Spinal cord (tissue), 10 donors: ENCODE measurements at places on chromosomes 1 and 21. TPM values are rescaled to one million over a fixed set of nuclear protein-coding genes. Genes with fewer than 3 reads are reported as not detected.
A peak's percentile ranks its signal among the peaks of the same experiment; 100 is the strongest.

SLC50A1 gene
- 12.1 TPM for total RNA-seq

DNM3 gene
- 93.9 TPM for total RNA-seq

LCE1F gene
- total RNA-seq, result not detected

DNA sequence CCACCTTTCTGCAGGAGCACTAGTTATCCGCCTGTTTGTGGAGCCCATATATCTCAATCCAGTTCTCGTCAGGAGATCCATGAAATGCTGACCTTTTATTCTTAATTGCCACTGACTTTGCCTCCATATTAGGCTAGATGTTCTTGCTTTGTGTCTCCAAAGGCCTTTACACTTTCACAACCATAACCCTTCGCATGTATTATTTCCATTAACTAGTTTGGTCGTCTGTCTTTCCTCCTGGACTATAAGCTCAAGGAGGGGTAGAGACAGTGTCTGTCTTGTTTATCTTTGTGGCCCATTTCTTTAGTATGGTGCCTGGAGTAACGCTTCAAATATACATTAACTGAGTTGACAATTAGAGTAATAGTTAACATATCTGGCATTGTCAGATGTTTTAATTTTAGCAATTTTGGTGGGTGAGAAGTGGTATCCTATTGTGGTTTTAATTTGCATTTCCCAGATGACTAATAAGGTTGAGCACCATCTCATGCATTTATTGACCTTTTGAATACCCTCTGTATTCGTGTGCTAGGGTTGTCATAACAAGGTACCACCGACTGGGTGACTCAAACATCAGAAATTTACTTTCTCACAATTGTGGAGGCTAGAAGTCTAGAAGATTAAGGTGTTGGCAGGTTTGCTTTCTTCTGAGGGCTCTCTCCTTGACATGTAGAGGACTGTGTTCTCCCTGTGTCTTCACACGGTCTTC lies 21.7 kb upstream of the IL12RB2 start:
- DNase-seq, result no peak

ATAD3C gene
- total RNA-seq, result 0.72 TPM

DNA sequence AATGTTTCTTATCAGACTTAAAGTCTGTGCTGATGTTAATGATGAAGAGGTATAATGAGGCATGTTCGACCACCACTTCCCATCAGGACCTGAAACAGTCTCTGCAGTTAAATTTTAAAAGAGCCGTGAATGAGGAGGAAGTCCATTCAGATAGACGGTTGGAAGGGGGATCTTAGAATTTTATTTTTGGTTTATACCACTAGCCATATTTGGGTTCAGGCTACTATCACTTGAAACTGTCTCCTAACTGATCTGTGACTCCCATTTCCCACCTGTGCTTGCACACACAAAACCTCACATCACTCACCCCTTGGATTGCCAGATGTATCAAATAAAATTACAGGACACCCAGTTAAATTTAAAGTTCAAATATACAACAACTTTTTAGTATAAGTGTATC lies 9.9 kb upstream of the ANKRD13C start:
- no peak for DNase-seq

- DNase-seq, result no peak
These were observed 19.4 kb downstream of the JUN start for GRCh38 chr1:58764294-58764978.

CACNA1S gene
- total RNA-seq, result 0.20 TPM

- DNase-seq, result peak; percentile 78
These were observed 173.6 kb upstream of the SGIP1 start for GRCh38 chr1:66360285-66360724.

DNA sequence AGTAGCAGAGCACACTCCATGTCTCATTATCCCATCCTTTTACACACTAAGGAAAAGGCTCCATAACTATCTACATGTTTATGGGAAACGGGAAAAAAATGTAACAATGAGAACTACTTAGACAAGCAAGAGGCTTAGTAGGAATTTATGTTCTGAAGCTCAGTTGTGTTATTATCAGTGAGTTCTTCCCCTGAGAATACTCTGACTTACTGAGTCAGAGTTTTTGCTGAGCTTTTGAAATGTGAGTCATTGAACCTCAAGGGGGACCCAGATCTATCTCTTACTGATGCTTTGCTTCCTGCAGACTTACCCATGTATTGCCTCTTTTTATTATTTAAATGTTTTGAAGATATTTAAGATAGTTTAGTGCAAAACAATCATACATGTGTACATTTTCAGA lies 20.1 kb downstream of the CFHR5 start:
- no peak for DNase-seq

DNA sequence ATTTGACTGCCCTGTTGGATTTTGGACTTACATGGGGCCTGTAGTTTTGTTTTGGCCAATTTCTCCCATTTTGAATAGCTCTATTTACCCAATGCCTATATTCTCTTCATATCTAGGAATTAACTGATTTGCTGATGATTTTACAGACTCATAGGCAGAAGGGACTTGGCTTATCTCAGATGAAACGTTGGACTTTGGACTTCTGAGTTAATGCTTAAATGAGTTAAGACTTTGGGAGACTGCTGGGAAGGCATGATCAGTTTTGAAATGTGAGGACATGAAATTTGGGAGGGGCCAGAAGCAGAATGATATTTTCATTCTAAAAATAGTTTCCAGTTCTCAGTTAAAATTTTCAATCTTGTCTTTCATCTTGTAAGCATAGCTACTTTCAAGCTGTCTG lies 222.3 kb downstream of the COP1 start:
- no peak for DNase-seq

SCNM1 gene
- total RNA-seq, result 59.3 TPM

DNA sequence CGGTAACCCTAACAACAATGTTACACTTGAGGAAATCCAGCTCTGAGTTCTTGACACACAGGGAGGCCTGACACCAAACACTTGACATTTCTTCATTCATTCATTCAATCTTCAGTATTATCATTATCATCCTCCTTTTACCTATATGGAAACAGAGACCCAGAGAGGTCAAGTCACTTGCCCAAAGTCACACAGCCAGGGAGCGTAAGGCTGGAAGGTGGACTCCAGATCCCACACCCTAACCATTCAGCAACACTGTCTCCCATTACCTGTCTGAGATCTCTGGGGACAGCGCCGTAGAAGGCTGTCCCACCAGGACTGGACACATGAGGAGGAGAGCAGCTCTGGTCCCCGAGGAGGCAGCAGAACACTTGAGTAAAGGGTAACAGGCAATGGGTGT lies 101.4 kb downstream of the SYF2 start:
- no peak for DNase-seq

DNA sequence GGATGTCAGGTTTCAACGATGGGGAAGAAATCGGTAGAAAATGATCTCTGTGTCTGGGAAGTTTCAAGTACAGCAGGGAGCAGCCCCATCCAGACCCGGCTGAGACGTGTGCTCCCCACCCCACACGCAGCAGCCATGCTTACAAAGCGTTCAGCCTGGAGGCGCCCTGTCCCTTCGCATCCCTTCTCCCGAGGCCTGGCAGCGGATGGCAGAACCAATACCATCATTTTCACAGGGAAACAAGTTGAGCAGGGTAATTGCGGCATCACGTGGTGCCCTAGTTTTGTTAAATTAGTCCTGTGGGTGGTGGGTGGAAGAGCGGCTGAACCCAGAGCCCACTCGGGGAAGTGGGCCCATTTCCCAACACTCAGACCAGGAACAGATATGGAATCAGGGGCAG lies 23.9 kb downstream of the KCNAB2 start:
- DNase-seq, result no peak

DNA sequence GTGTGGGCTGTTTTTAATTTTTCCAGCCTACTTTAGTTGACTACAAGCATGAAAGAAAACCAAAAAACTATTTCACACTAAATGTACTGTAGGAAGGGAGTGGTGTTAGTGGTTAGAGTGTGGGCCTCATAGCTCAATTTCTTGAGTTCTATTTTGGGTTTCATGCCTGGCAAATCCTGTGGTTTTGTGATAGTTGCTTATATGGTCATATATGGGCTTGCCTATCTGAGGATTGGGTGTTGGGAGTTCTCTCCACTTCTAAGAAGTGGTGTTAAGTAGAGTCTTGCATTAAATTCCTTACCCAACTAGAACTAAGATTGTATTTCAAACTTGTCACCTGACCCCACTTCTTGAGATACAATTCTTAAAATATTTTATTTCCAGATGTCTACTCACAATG lies 37.8 kb upstream of the COL11A1 start:
- DNase-seq, result no peak

DNA sequence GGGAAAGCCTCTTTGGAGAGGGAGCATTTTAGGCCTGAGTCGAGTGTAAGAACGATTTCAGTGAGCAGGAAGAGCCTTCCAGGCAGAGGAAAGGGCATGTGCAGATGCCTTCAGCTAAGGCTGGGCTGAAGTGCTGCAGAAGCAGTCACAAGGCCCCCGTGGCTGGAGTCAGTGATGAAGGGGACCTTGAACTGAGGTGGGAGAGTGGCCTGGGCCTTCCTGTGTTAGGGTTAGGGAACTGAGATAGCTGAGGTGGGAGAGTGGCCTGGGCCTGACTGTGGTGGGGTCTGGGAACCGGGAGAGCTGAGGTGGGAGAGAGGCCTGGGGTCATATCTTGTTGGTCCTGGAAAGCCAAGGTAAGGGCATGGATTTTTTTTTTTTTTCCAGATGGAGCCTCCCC lies 50.9 kb upstream of the ETV3 start:
- no peak for DNase-seq

AKR7A3 gene
- 2.0 TPM for total RNA-seq

- DNase-seq, result no peak
These were observed 13.2 kb downstream of the ODF2L start for GRCh38 chr1:86382878-86383277.

DNA sequence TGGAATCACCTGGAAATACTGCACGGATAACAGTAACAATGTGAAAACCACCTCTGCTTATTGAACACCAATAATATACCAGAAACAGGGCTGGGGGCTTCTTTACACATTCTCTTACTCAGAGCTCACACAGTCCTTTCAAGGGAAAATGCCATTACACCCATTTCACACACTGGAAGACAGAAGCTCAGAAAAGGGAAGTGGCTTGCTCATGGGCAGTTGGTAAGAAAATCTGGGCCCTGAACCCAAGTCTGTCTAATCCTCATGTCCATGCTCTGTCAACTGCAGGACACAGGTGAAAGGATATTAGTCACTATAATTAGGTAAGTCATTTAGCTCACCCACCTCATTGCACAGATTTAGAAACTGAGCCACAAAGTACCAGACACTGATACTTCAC lies 18.6 kb downstream of the C8A start:
- DNase-seq, result no peak

KRTAP19-1 gene
- total RNA-seq, result not detected

CHI3L2 gene
- 0.94 TPM for total RNA-seq

GRCh38 chr1:174023440-174023839 lies 1.3 kb upstream of the RC3H1 start:
- peak; percentile 75 for DNase-seq

GRCh38 chr1:175163702-175164101 lies 28.9 kb downstream of the KIAA0040 start:
- no peak for DNase-seq

DNA sequence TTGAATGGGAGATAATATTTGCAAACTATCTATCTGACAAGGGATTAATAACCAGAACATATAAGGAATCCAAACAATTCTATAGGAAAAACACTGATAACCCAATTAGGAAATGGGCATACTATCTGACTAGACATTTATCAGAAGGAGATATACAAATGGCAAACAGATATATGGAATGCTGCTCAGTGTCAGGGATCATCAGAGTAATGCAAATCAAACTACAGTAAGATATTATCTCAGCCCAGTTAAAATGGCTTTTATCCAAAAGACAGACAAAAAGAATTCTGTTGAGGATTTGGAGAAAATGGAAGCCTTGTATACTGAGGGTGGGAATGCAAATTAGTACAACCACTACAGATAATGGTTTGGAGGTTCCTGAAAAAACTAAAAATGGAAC lies 758.0 kb upstream of the B3GALT2 start:
- no peak for DNase-seq

DNA sequence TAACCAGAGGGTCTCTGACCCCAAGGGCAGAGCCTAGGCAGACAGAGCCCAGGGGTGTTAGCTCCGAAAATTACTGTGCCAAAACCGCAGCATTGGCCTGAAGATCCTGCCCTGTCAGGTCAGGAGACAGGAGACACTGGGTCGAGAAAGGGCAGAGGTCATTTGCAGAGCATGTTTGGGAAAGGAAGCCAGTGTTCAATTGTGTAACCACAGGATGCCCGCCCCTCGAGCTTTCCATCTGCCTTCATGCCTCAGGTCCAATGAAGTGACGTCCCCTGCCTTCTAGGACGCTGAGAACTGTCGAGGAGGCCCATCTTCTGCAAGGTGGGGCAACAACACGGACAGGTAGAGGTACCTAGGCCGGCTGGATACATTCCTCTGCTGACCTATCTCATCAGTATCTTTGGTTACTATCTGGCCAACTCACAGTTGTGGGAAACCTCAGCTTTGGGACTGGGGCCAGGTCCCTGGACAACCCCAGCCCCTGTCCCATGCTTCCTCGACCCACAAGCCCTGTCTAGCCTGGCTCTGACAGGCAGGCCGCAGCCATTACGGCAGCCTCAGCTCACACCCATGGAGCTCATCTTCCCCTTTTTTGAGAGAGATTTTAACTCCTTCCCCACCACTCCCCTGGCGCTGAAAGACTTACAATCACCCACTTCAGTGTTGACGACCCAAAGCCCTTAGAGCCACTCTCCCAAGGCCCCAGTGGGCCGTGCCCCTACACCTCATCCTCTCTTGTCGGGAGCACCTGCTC lies 1.3 kb downstream of the ARL8A start:
- DNase-seq, result no peak

- DNase-seq, result no peak
These were observed 102.3 kb downstream of the RPE65 start for GRCh38 chr1:68347415-68347814.

DNA sequence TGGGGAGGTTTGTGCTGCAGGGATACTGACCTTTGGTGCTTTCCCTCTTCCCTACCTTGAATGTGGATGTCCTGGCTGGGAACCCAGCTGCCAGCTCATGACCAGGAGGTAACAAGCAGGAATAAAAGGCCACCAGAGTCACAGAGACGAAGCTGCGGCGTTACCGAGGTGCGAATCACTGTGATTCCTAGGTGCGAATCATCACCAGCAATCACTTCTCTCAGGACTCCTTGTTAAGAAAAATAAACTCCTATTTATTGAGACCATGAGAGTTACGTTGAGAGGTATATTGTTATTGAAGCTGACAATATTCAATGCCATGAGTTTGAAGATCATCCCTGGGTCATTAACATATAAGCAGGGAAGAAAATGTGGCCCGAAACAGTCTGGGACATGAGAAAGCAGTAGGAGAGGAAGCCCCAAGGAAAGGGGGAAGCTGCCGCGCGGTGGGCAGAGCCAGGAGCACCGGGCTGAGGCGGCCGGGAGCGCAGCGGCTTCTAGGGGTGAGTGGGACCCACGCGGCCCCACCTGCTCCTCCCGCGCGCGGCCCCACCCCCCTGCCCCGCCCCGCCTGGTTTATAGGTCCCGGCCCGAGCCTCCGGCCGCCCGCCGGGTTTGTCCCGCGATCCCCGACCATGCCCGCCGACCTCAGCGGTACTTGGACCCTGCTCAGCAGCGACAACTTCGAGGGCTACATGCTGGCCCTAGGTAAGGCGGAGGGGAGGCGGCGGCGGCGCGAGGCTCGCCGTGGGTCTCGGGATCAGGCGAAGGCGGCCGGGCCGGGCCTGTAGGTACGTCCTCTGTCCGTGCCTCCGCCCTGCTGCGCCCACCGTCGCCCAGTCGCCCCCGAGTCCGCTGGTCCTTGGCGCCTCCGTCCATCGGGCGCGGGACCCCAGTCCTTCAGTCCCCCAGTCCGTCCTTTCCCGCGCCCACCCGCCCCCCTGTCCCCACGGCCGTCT lies at the start of gene RBP7:
Gene RBP7, plus strand, starts transcription at position 605 of the 959 bp plus-strand sequence. Its CDS starts 31 bp downstream, at position 636.
- no peak for DNase-seq
